ENCODE measurements at places on chromosomes 2 and 18.

DNA sequence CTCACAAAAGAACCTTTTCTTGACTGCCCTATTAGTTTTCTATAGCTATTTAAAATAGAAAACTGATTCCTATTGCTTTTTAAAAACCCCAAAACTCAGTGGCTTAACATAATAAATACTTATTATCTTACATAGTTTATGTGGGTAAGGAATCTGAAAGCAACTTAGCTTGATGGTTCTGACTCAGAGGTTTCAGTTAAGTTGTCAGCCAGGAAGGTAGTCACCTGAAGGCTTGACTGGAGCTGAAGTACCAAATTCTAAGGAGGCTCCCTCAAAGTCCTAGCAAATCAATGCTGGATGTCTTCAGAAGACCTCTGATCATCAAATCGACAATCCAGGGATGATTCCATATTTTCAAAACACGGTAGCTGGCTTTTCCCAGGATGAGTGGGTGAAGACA, 546.6 kb upstream of the CDH2 start:
- DNase-seq: no peak

GRCh38 chr2:54604871-54605270, 118.6 kb upstream of the EML6 start:
- DNase-seq: no peak

GRCh38 chr2:102184568-102184967, 2.3 kb upstream of the IL1RL2 start:
- DNase-seq: no peak

- no peak for DNase-seq
These were observed 1655.8 kb downstream of the SUCLG1 start for GRCh38 chr2:82803307-82803706.

DNA sequence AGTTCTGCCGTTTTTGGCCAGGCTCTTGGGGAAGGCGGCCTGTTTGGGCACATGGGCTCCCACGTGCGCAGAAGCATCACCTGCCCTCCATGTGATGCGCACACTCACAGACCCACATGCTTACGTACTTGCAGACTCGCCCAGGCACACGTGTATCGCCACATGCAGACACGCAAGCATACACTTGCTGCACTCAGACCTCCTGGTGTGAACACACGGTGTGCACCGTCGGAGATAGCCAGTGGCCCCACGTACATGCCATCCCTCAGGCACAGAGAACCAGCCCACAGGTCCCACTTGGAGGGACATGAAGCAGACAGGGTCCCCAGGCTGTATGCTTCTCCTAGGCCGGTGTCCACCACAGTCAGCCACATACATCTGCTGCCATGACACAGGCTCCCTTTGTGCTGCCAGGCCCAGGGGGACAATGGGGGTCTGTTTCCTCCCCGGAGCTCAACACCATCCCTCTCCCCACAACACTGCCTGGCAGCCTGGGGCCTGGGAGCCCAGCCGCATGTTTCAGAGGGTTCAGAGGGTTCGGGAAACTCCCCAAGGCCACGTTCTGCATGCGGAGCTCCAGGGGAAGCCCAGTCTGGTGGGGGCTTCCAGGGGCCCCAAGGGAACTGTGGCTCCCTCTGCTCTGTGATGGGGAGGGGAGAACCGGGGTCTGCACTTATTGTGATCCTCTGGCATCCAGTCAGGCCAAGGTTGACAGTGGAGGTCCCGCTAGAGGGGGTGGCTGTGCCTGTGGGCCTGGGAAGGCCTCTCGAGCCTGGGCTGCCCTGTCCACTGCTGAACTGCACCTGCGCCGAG, 208.1 kb upstream of the HAAO start:
- DNase-seq: no peak

DNA sequence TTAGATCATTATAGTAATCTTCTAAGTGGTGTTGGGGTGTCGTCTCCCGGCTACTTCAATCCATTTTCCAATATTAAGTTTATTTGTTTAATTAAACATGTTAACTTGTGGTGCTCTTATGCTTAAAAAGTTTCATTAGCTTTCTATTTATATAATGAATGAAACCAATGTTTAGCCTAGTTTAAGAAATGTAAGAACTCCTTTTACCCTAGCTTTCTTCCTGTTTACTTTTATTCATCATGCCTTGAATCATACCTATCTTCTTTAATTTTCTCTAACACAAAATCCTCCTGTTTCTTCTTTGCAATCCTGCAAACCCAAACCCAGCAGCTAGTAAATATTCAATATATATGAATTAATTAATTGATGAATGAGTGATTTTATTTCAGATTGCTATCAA, 1276.7 kb upstream of the PIK3C3 start:
- no peak for DNase-seq

DNA sequence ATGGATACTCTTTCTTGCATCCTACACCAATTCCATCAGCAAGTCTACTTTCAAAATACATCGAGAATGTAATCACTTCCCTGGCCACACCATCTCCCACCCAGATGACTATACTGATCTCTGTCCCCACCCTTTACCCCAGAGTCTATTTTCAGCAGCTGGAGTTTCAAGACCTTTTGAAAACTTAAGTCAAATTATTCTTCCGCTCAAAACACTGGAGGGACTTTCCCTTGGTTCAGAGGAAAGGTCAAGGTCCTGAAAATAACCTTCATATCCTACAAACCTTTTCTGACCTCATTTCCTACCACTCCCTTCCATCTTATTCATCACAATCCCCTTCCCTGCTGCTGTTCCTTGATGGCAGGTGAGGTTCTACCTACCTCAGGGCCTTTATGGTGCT, 58.8 kb upstream of the LYPD6 start:
- no peak for DNase-seq
